ENCODE measurements at places on chromosomes 1 and 21.

GRCh38 chr1:68782890-68783289 is 286.0 kb upstream of the DEPDC1 start:
- DNase-seq: no peak

GRCh38 chr1:234413990-234414389 is 40.7 kb downstream of the COA6 start:
- DNase-seq: no peak

DNA sequence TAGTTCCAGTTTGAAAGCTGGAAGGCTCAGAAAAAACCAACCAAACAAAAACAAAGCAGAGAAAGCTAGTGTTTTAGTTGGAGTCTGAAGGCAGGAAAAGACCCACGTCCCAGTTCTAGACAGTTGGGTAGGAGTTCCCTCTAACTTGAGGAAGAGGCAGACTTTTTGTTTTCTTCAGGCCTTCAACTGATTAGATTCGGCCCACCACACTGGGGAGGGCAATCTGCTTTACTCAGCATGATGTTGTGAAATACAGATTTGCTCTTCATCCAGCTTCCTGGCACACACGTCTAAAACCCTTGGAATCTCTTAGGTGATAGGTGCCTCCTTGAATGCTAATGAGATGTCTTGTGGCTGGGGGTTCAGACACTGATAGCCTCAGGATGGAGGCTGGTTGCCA is 49.1 kb upstream of the CSF3R start:
- no peak for DNase-seq

DNA sequence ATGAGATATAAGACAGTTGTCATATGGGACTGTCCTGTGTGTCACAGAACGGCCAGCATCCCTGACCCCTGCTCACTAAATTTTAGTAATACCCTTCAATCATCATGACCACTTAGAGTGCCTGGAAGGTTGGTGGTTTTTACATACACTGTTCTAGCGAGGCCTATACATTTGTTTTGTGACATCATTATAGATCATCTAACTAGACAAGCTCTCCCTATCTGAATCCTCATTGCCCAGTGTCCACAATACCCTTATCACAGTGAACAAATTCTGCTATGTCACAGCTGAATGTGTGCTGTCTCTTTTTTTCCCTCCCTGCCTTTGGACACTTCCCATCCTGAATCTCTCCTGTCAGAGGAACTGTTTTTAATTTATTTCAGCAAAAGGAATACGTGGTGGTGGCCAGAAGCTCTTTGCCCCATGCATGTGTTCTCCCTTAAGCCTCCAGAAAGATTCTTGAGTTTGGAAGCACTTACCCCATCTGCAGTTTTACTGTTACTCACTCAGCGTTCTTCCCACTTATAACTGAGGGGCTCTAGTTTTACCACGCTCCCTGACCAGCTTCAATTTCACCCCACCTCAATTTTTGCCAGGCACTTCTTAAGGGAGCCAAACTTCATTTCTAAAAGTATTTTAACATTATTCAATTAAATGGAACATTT is 70.3 kb downstream of the OLFML2B start:
- DNase-seq: no peak

GRCh38 chr1:234683861-234684632 is 74.1 kb upstream of the IRF2BP2 start:
- DNase-seq: no peak

DNA sequence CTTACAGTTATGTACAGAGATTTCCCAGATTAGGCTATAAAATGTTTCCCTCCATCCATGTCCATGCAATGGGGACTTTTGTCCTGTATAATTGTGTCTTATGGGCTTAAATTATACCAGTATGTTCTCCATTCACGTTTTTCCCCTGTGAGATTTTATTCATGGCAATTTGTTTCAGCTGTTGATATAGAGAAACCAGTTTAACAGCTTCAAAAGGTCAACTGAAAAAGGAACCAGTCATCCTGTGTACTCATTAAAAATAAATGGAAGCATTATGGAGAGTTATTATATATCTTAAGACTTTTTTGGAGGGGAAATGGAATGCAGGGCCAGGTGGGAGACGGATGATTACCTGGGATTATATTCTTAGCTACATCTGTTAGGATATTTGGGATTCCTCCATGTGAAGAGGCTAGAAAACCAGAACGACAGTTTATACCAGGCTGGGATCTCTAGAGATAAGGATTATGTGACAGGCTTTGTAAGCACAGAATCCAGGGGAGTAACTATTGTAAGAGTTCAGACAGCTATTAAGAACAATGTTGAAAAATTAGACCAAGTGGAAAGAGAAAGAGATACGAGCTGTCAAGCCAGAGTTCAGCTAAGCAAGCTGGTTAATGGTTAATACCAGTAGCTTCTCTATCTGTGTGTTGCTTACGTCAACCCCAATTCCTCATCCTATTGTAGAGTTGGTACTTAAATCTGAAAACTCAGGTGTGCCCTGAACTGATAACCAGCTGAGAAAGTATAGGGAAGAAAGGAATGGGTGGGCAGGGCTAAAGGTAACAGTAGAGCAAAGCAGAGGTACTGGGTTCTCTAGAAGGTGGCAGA is 12.4 kb upstream of the ZNF697 start:
- DNase-seq: no peak

DNA sequence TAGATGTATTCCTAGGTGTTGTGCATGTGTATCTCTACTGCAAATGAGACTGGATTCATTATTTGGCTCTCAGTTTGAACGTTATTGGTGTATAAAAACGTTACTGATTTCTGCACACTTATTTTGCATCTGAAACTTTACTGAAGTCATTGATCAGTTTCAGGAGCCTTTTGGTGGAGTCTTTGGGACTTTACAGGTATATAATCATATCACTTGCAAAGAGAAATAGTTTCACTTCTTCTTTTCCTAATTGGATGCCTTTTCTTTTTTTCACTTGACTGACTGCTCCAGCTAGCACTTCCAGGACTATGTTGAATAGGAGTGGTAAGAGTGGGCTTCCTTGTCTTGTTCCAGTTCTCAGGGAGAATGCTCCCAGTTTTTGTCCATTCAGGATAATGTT is 252.2 kb downstream of the SMYD3 start:
- no peak for DNase-seq

- no peak for DNase-seq
These were observed 5.1 kb downstream of the ST6GALNAC3 start for GRCh38 chr1:76079475-76080227.

DNA sequence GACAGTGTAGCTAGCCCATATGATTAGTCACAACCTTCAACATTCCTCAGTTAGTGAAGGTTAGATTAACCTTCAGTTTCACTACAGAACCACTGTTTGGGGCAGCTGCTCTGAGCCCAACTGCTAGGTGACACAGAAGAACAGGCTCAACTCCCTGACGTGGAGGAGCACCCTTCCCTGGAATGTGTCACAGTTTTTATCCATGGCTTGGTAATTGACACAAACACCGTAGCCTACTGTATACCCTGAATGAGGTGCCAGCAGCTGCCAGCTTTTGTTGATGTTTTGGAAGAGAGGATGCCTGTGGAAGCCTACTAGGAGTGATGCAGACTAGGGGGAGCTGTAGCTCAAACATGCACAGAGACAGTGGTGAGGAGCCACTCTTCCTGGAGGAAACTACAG is 56.6 kb upstream of the CR2 start:
- no peak for DNase-seq

DNA sequence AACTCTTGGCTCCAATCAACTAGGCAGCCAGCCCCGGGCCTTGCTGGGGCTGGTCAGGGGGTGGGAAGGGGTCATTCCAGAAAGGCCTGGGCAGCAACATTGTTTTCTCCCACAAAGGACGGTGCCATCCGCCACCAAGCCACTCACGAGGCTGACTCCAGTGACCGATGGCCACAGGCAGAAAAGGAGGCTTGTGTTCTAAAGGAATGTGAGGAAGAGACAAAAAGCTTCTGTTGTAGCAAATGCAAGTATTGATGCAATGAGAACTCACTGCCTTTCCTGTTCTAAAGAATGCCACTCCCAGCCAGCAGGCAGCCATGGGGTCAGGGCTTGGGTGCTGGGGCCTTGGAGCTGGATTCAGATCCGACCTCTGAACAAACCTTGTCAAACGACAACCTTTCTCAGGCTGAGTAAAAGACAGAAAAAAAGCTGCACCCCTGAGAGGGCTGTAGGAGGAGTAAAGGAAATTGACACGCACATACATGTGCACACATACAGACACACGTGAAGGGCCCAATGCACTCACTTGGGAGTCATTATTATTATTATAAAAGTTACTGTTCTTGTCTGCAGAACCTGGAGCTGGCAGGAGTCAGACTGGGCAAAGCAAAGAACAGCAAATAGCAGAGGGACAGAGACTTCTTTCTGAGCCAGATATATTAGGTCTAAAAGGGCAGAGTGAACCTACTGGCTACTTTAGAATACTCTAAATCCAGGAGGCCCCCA is 13.9 kb upstream of the PRMT2 start:
- peak; percentile 42 for DNase-seq

- no peak for DNase-seq
These were observed 392.2 kb downstream of the VAV3 start for GRCh38 chr1:107572674-107573211.

GRCh38 chr1:40204856-40205255 is 42.9 kb upstream of the TMCO2 start:
- no peak for DNase-seq

- no peak for DNase-seq
These were observed 17.5 kb downstream of the SLC26A9 start for GRCh38 chr1:205925736-205926135.

DNA sequence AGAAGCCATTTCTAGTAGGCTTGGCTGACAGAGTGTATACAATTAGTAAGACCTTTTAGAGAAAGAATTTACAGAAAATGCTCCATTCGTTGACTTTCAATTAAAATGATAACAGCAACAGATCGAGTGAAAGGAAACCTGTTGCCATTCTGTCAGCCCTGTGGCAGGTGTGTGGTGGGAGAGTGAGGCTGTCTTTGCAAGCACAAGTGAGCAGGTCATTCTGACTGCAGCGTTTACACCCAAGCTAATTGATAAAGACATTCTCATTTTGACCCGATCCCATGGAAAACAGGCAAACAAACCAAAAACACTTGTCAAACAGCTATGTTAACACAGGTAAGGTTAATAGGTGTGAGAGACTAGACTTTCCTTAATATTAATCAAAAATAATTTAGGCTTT is 257.3 kb downstream of the PTBP2 start:
- no peak for DNase-seq

DNA sequence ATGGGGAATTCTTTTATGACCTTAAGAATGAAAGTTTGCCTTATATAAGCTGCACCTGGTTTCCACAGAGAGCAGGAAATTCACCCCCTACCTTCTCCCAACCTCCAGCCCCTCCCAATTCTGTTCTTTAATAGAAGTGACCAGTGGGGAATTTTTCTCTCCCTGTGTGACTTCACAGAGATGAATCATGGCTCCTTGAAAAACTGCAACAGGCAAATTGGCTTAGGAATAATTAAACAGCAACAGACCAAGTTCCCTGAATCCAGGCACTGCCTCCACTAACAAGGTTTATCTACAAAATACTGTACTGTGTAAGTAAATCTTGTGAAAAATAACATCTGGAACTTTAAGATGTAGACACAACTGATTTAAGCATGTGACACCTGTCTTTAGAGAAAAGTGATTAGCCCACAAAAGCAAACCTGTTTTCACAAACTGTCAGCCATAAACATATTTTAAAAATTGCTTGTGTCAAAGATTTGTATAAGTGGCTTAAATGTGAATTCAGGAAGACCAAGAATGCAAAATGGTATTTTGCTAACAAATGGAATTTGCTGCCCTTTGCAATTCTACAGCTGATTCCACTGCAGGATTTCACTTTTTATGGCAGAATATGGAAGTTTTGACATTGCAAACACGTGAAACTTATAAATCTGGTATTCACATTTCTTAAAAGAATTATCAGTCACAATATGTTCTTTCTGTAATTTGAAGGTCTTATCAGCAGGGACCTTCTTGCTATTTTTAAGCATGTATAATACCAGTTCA is 54.0 kb downstream of the ALG14 start:
- DNase-seq: no peak

GRCh38 chr1:21307210-21307609 is 16.9 kb upstream of the ECE1 start:
- no peak for DNase-seq

GRCh38 chr21:31420354-31420753 is 76.3 kb upstream of the TIAM1 start:
- DNase-seq: no peak

GRCh38 chr1:3590951-3591865 is 20.1 kb downstream of the MEGF6 start:
- no peak for DNase-seq

- peak; percentile 82 for DNase-seq
These were observed 37.3 kb upstream of the COL6A2 start for GRCh38 chr21:46060596-46061061.

DNA sequence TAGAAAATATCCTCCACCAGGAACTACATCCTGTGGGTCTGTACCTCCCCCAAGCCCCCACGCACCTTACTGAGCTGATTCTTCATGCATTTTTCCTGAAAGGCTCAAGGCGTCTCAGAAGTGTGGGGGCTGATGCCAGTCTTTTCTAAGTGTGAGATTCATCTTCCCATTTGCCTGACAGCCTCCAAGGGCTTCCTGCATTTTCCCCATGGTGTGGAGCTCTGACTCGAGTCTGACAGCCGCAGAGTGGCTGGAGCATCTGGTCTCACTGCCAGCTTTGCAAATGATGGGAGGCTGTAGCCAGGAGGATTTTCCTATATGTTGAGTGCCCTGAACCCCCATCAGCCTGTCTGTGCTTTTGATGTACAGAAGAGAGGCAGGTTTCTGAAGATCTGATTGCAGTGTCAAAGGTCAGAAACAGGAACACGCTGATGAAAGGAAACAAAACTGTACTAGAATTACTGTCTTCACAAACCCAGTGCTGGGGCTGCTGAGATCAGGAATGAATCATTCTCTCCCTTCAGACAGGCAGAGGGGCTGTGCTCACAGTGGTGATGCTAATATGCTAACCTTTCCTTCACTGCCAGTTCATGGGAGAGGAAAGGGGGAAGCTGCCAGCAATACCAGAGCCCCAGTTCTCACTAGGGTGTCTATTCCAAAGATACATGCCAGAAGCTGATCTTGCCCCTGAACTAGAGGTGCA is 201.5 kb upstream of the C1orf174 start:
- no peak for DNase-seq

DNA sequence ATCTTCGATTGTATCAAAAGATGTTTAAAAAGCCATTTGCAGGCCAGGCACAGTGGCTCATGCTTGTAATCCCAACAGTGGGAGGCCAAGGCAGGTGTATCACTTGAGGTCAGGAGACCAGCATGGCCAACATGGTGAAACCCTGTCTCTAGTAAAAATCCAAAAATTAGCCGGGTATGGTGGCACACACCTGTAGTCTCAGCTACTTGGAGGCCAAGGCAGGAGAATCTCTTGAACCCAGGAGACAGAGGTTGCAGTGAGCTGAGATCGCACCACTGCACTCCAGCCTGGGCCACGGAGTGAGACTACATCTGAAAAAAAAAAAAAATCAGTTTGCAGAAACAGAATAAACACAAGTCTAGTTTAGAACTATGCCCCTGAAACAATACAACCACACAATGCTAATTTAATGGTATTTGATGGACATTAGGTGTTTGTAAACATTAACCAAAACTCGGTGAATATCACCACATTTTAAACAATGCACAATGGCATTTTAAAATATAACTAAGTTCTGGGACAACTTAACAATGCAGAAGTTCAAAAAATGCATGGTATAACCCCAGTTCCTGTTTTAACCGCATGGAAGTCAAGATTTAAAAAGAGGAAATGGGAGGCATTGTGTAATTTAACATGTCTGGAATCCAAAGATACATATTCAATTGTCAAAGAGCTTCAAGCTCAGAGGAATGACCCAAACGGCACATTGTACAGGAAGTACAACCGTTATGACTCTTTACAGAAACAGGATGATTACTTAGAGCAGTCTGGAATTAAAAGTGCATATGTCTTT is 7.1 kb upstream of the PTTG1IP start:
- DNase-seq: no peak

- no peak for DNase-seq
These were observed 313.6 kb downstream of the HHIPL2 start for GRCh38 chr1:222234351-222234750.

GRCh38 chr1:115753361-115753760 is 15.2 kb downstream of the CASQ2 start:
- DNase-seq: no peak

Data from femur (tissue), 1 donor.